ENCODE measurements at places on chromosomes 2 and 18.

- peak; percentile 97 for DNase-seq
Observed at GRCh38 chr2:119759451-119760236, at the start of gene PTPN4. Gene PTPN4, plus strand, starts transcription at chr2:119759922. Its CDS starts 49,932 bp downstream, at chr2:119809854.

GRCh38 chr2:107932488-107932887, 53.8 kb upstream of the SLC5A7 start:
- peak; percentile 11 for DNase-seq

GRCh38 chr2:179049546-179050311, at the start of gene CCDC141:
Gene CCDC141, minus strand, starts transcription at chr2:179050137. Its CDS starts 196 bp downstream, at chr2:179049941.
- no peak for DNase-seq

DNA sequence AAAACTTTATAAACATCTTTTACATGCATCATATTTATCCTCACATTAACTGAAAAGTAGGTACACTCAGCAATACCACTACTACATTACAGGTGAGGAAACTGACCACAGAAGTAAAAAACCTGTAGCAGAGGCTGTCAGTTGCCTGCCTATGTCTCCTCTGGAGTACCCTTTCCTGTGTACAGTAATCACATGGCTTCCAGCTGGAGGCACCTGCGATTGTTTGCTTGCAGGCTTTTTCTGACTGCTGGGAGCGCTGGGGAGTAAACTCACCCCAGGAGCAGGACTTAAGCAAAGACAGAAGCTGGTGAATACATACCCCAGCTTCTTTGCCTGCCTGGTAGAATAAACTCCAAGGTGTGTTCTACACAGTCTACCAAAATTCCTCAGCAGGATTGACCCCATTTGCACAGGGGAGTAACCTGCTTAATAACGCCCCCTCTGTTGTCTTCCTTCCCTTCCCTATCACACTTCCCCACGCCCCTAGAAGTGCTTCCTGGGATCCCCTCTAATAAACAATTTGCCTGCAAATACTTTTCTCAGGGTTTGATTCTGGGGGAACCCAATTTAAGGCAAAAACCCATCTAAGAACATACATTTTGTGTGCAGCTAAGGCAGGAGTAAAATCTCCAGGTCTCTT, 138.9 kb downstream of the PTH2R start:
- DNase-seq = no peak

DNA sequence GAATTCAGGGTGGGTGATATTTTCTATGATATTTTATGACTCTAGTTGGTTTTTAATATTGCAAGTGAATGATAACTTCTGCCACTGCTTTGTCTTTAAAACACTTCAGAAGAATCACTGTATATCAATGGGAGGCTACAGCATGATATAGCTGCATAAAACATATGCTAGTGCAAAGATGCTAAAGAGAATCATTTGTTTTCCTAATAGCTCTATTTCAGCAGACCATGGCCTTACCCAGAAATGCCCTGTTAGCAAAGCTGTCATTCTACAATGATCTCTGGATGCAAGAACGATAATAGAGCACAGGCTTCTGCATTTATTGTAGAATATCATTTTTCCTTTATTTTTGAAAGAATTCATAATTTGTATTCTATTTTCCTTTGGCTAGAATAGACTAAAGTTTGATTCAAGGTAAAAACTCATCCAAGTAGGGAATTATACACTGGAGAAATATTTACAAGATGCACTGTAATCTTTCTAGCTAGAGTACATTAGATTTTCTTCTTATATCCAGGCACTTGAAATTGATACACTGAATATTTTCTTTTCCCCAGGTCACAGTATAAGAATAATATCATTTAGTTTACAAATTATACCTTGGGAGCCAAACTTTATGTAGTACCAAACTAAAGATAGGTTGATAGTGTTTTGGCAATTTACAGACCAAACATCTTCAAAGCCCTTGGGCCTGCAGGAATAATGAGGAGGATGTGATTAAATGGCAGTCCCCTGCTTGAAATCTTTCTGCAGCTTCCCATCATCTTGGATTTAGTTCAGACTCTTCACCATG, 252.6 kb upstream of the LINC00305 start:
- DNase-seq = no peak

DNA sequence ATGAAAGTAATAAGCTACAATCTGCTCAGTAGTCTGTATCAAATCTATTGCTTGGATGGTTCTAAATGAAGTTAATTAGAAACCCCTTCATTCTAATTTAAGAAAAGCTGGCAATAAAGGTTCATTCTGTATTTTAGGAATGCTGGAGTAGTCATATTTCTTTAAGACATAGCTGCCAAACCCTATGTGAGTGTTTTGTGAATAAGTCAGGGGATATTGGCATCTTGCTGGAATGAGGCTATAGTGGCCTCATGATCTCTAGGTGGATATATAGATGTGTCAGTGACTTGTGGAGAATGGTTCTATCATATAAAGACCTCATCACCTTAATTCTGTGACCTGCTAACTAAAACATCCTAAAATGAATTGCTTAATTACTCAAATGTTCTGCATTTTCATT, 196.3 kb downstream of the PDE1A start:
- no peak for DNase-seq

DNA sequence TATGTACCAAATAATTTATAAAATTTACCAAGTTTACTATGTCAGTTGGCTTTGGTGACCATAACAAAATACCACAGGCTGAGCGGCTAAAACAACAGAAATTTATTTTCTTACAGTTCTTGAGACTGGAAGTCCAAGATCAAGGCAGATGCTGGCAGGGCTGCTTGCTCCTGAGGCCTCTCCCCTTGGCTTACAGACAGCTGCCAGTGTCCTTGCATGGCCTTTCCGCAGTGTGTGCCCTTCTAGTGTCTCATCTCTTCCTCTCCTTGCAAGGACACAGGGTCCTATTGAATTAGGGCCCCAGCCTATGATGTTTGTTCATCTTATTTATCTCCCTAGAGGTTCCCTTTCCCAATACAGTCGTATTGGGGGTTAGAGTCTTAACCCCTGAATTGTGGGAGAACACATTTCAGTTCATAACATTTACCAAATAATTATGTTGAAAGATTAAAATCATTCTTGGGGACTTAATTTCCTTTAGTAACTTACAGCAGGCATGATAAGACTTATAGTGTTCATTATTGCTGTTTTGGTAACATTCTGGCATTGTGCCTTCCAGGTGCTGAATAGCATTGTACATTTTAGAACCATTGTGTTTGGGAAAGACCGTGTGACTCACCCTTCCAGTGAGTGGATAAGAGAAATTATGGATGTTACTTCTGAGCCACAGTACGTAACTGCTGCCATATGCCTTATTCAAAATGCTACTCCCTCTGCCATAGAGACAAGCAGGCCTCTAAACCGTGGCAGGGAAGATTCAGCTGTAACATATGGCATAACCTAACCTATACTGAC, 317.5 kb downstream of the TMX3 start:
- DNase-seq = no peak

- no peak for DNase-seq
Observed at GRCh38 chr2:112918256-112918655, 7.3 kb downstream of the IL37 start.

DNA sequence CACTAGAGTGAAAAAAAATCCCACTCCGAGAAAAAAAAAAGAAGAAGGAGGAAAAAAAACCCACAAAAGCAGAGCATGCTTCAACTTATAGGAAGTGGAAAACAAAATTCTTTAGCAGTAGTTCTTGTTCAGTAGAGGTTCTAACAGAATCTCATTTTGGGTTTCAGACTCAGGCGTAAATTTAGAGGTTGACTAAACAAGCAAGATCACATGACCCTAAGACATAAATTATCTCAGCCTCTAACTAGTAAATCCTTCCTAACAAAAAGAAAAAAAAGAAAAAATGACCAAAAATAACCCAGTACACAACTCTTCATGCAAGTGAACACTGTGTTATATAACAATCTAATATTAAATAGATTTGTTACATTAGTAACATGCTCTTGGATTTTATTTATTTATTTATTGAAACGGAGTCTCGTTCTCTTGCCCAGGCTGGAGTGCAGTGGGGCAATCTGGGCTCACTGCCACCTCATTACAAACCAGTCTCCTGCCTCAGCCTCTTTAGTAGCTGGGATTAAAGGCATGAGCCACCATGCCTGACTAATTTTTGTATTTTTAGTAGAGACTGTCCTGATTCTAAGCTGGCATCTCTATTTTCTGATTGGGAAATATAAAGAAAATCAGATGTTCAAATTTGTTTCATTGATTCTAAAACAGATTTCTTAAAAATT, 35.4 kb downstream of the PPP4R3B start:
- no peak for DNase-seq

DNA sequence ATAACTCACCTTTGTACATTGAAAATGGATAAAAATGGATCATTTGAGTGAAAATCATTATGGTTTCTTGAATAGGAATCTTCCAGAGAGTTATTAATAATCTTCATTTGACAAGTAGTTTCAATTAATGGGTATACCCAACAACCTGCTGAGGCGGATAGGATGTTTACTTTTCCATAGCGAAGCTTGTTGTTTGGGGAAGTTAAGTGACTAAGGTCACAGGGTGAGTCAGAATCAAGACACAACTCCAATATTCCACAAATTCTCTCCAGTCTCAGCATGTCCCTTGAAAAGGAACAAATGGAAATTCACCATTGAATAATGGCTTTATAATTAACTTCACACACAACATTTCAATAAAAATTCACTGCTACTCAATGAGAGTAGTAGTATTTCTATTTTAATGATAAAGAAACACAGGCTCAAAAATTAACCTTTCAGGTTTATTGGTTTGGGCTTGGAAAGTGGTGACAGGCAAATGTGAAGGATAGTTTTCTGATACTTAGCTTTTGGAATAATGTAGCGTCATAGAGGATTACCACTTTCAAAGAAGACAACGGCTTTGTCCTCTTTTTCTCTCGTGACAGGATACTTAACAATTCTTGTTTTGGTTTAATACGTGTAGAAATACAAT, 211.3 kb downstream of the GPD2 start:
- DNase-seq = no peak

DNA sequence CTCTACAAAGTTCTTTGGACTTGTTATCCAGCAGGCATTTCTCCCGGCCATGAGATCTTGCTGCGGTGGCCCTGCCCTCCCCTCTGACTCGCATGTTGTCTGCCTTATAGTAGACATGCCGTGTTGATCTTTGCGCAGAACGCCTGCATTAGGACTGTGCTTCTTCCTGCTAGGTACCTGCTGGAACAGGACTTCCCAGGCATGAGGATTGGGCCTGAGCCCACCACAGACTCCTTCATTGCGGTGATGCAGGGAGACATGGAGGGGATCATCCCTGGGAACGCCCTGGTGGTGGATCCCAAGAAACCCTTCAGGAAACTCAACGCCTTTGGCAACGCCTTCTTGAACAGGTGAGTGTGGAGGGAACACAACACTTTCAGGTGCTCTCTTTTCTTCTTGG, 10.1 kb downstream of the EHD3 start:
- no peak for DNase-seq

DNA sequence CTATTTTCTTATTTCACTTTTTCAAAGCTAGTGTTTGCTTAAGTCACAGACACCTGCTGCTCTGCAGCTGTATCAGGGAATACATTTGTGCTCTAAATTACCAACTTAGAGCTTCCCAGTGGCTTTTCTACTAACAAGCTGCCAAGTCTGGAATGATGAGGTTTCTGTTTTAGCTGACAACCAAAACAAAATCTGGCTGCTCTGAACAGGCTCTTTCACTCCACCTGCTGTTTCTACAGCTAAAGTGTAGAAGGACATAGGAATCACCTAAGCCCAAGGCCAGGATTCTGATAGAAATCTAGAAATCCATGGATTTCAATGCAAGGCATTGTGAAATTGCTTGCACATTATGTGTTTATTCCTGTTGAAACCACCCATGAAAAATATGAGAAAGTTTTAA, 201.2 kb downstream of the SUCLG1 start:
- DNase-seq = peak; percentile 27

DNA sequence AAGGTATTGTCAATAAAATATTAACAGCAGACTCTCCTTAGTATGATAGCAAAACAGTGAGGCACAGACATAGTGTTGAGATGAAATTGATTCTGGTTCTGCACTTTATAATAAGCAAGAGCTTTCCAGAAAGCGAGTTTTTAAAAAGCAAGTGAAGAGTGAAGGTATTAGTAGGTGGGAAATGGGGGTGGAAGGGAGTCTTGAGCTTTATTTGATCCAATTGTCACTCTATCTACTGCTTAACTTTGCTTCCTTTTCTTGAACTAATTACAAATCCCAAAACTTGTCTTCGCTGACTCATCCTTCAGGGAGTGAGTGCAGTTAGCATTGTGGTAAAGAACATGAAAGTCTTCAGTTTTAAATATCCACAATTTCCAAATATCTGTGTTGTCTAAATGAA, 120.6 kb upstream of the BOD1L2 start:
- DNase-seq = no peak

- peak; percentile 22 for DNase-seq
Observed at GRCh38 chr18:49725809-49726674, 87.3 kb downstream of the ACAA2 start.

DNA sequence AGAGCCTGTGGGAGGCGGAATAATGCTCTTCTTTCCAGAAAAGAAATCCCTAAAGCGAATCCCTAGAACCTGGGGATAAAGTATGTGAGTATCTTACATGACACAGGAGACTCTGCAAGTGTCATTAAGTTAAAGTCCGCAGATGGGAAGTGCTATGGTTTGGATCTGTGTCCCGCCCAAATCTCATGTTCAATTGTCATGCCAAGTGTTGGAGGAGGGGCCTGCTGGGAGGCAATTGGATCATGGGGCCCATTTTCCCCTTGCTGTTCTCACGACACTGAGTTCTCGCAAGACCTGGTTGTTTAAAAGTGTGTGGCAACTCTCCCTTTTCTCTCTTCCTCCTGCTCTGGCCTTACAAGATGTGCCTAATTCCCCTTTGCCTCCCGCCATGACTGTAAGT, 207.8 kb downstream of the MYT1L start:
- no peak for DNase-seq

GRCh38 chr2:231655894-231656293, 52.4 kb upstream of the PTMA start:
- DNase-seq = no peak

DNA sequence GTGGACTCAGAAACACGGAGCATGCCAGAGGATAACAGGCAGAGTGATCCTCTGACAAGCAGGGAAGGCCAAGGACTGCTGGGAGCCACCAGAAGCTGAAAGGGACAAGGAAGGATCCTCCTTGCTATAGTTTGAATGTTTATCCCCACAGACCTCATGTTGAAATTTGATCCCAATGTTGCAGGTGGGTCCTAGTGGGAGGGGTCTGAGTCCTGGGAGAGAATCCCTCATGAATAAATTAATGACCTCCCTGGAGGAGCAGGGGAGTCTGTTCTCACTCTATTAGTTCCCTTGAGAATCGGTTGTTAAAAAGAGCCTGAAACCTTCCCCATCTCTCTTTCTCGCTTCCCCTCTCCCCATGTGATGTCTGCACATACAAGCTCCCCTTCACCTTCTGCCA, 124.4 kb downstream of the FBXO15 start:
- DNase-seq = no peak

- DNase-seq = no peak
Observed at GRCh38 chr2:137964066-137964858, at the start of gene HNMT. Gene HNMT, plus strand, starts transcription at chr2:137964473. Its CDS starts 19 bp downstream, at chr2:137964492.

DNA sequence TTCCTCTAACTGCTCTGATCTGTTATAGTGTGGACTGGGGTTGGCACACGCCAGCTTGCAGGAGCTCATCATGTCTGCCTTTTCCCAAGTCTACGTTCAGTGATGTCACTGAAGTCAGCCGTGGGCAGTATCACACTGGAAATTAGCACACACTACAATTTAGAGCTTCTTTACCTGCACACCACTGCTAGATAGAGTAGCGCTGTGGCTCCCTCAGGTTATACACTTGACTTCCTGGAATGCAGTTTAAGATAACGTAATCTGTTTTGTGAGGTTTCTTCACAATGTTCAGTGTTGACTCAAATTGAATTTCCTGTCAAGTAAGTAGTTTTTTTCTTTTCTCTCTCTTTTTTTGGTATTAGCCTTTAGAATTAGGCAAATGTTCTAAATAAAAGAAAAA, 487.2 kb downstream of the DCDC2C start:
- no peak for DNase-seq

GRCh38 chr2:205680067-205680466, 2.2 kb upstream of the NRP2 start:
- peak; percentile 83 for DNase-seq

All from RKO (cell line).